ENCODE measurements at places on chromosomes 7 and 10.

- no peak for DNase-seq
Observed at GRCh38 chr10:59880971-59881510, 25.3 kb downstream of the CCDC6 start.

- peak; percentile 92 for DNase-seq
Observed at GRCh38 chr10:94358480-94358879, 4.3 kb downstream of the NOC3L start.

GRCh38 chr7:29202651-29203069 lies 8.1 kb downstream of the CHN2 start:
- DNase-seq = no peak

DNA sequence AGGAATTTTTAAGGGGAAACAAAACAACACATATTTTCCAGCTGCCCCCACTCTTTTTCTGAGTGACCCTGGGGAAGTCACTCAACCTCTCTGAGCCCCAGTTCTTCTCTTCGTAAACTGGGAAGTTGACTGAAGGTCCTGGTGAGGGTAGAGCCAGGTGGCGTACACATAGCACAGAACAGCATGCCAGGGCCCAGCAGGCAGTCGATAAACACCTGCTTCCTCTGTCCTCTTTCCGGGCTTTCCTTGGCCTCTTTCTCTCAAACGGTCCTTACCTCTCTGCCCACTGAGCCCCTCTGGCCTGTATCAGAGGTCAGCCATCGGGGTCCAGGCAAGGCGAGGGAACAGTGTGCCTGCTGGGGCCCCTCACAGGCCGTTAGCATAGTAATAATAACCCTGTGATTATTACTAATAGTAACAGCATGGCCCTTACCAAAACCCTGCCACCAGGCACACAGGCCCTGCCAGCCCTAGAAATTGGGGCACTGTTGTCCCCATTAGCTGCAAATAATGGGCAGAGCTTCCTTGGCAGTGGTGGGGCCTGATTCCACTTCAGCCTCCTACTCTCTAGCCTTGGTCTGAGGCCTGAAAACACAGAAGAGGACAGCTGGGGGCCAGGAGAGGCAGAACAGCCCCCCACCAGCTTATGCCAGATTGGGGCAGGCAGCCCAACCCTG lies 37.3 kb upstream of the SLC29A3 start:
- DNase-seq = no peak

- peak; percentile 77 for DNase-seq
Observed at GRCh38 chr7:95686109-95686508, 86.2 kb upstream of the DYNC1I1 start.

DNA sequence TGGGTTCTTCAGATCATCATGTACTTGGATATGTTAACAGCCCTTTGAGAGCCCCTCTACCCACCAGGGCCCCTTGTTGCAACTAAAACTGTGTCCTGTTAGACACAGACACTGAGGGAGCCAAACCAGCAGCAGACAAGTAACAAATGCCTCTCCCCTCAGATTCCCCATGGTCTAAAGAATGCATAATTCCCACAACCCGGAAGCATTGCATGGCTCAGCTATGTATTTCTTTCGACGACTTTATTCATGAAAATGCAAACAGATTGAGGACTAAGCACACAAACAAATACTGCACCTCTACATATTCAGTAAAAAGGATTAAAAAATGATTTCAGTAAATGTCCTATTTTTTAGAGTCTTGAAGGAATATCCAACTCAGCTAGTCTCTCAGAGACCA lies 70.1 kb upstream of the HECW1 start:
- no peak for DNase-seq

GRCh38 chr7:50557099-50557498 lies 8.1 kb downstream of the DDC start:
- DNase-seq = no peak

- no peak for DNase-seq
Observed at GRCh38 chr10:97911217-97911616, 61.6 kb downstream of the GOLGA7B start.
